DMS 273 treated with DMSO at 0.1 percent for 48 hours (cell line): ENCODE measurements at places on chromosomes 2 and 18.

DNA sequence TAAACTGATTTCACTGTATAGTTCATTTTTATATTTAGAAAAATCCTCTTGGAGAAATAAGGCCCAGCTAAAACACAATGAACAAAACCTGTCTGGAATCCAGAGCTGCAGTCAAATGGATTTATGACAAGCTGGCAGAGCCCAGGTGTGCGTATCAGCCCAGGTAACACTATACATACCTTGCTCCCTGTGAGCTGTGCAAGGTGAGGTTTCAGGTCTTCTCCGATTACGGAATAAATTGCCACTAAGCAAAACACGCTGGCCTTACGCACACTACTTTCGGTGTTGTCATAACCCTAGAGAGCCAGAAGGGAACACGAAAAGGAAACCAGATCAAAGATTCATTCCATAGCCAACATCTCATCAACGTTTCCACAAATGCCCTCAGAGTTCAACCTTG, 61.9 kb upstream of the TFCP2L1 start:
- DNase-seq: no peak

DNA sequence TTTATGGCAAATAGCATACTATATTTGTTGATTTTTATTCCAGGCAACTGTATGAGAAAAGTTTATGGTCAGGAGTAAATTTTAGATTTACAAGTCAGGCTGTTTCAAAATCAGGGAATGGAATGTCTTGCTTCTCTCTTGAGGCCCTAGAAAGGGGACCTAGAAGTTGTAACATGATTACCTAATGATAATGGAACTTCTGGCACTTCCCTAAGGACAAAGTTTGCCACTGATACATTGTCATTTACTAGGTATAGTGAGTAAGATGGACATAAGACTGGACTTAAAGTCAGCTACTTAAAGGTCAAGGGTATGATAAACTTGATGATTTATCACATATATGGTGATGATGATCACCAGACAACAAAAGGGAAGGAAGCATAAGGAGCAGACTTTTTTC, 103.3 kb upstream of the VRK2 start:
- no peak for DNase-seq

GRCh38 chr2:27356056-27356381, 545 bp downstream of the GTF3C2 start:
- peak; percentile 19 for DNase-seq

GRCh38 chr2:132669908-132670495, at the start of gene LYPD1:
Gene LYPD1, minus strand, starts transcription at chr2:132670205. Its CDS starts 273 bp downstream, at chr2:132669932.
- no peak for DNase-seq

DNA sequence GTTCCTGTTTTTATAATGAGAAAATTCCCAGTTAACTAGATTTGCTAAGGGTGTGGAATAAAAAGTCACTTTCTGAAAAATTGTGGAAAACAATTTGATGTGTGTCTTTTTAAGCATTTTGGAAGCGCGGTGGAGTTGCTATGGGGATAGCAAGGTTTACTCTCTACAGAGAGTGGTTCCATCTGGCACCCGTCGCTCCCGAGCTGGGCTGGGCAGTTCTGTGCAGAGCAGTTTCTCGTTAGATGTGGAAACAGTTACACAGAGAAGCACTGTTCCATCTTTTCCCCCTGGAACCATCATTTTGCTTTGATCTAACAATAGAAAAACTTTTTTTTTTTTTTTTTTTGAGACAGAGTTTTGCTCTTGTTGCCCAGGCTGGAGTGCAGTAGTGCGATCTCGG, 17.4 kb downstream of the LDLRAD4 start:
- DNase-seq: peak; percentile 16

DNA sequence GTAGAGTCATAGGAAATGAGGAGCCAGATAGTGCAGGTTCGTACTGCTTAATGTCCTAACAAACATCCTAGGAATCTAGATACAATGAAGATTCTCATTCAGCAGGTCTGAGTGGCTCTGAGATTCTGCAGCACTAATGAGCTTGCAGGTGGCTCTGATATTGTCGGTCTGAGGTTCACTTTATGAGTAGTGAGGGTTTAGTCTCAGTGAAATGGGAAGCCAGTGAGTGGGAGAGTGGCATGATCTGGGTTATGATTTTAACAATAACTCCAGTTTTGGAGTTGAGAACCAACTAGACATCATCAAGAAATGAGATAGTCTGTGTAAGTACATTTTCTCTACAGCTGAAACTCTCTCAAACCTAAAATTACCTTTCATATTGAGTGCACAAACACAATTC, 166.8 kb upstream of the SP5 start:
- DNase-seq: no peak

DNA sequence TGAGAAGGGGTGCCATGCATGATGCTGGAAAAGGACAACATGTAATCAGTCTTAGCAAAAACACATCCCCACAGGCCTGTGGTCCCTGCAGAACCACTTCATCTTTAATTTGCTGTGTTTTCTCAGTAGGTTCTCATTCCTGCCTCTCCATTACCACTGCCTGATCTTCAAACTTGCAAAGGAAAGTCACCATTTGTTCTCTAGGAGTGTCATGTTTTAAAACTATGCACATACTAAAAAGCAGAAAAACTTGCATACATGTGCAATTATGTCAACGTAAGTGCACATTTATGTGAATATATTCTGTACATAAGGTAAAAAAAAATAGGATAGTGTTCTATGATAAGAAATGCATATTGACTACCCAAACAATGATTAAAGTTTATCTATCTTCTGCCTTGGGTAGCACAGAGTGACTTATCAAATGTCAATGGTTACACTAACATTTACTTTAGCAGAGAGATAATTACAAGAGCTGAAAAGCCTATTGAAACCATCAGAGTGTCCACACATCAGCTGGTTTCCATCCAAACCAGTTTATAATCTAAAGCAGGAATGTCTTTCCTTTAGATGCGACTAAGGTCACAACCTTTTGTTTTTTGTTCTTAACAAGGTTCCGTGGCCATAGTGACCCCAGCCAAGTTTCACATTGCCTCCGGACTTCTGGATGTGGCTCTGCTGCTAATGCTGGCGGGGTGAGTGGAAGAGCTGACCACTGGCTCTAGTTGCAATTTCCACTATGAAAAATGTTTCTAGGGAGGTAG, 58.7 kb upstream of the RMDN2 start:
- no peak for DNase-seq

- no peak for DNase-seq
These were observed 160.4 kb downstream of the SMAD7 start for GRCh38 chr18:48790226-48790863.

GRCh38 chr18:21262979-21263378, 20.9 kb downstream of the GREB1L start:
- no peak for DNase-seq

GRCh38 chr2:21972586-21972985, 848.8 kb downstream of the TDRD15 start:
- no peak for DNase-seq

DNA sequence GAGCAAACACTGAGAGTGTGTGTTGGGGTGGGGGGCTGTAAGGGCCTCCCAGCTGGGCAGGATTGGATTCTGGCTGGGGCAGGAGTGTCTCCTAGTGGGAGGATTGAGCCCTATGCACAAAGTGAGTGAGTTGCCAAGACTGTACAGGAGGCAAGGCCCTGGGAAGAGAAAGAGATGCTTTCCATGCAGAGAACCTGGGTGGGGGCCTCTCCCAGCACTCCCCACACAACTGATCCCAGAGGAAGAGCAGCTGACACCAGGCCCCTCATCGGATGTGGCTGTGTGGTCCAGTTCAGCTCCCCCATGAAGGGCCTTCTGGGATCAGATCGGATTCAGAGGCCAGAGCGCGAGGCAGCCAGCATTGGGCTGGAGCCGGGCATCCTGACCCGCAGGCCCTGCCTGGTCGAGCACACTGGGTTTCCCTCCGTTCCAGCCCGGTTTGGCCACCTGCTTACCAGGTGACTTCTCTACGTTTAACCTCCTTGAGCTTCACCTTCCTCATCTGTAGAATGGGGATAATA, 49.4 kb upstream of the FAHD2A start:
- DNase-seq: no peak

- no peak for DNase-seq
These were observed 66.7 kb downstream of the PDE1A start for GRCh38 chr2:182359990-182360662.

- no peak for DNase-seq
These were observed 32.7 kb downstream of the SPIRE1 start for GRCh38 chr18:12625241-12625640.
